ENCODE measurements at places on chromosomes 16 and 17.

- DNase-seq, result peak; percentile 4
These were observed 170.8 kb upstream of the FAM20A start for GRCh38 chr17:68771867-68772515.

GRCh38 chr16:22202261-22202637, 3.8 kb upstream of the EEF2K start:
- no peak for DNase-seq

DNA sequence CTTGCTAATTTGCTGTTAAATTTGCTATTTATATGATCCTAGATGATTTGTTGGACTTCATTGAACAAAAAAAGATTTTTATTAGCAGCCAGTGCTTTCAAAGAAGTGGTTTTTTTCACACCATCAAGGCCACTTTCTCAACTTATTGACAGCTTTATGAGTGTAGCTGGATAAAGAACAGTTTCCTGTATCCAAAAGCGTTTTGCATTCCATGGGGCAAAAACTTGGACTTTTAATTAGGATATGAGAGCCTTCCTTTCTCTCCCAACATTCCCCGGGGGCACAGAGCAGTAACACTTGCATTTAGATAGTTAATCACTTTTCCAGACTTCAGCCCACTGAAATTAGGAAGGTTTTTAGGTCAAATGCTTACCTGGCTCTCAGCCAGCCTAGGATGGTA, 177.1 kb upstream of the ELAC2 start:
- no peak for DNase-seq

DNA sequence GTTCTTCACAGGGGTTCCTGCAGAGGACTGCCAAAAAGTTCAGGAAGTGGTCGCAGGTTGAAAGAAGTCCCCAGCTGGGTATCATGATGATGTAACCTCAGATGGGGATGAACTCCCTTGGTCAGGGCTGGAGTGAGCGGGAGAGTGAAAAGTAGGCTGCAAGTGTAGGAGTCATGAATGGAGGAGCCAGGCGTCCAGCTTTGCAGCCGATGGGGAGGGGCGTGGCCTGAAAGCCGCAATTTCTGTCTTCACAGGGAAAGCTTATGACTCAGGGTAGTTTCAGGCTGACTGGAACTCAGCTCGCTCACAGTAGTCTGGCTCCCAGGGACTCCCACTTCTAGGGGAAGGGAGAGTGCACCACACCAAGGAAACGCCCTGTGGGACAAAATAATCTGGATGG, 70.0 kb upstream of the HS3ST3A1 start:
- DNase-seq, result no peak

- no peak for DNase-seq
These were observed 17.9 kb downstream of the GAA start for GRCh38 chr17:80119271-80119791.

GRCh38 chr16:55475919-55476318, 3.1 kb upstream of the MMP2 start:
- no peak for DNase-seq

GRCh38 chr16:66886321-66886720, 6.0 kb downstream of the PDP2 start:
- no peak for DNase-seq

- no peak for DNase-seq
These were observed 1.3 kb downstream of the KRT24 start for GRCh38 chr17:40702271-40702670.

DNA sequence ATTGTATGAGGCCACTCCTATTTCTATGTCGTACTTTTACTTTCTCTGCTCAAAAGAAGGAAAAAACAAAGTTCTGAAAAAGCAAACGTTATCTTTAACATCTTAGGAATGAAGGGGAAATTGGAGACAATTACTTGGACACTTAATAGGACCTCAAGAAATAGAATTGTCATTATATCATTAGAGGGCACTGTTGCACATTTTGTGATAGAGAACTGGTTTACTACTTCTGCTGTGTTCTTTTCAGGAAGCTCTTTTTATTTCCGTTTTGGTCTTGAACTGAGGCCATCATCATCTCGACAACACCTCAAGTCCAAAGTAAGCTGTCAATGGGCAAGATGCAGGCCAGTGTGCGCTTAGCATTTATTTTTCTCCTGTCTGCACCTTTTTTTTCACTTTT, 14.6 kb downstream of the COG4 start:
- DNase-seq, result no peak

DNA sequence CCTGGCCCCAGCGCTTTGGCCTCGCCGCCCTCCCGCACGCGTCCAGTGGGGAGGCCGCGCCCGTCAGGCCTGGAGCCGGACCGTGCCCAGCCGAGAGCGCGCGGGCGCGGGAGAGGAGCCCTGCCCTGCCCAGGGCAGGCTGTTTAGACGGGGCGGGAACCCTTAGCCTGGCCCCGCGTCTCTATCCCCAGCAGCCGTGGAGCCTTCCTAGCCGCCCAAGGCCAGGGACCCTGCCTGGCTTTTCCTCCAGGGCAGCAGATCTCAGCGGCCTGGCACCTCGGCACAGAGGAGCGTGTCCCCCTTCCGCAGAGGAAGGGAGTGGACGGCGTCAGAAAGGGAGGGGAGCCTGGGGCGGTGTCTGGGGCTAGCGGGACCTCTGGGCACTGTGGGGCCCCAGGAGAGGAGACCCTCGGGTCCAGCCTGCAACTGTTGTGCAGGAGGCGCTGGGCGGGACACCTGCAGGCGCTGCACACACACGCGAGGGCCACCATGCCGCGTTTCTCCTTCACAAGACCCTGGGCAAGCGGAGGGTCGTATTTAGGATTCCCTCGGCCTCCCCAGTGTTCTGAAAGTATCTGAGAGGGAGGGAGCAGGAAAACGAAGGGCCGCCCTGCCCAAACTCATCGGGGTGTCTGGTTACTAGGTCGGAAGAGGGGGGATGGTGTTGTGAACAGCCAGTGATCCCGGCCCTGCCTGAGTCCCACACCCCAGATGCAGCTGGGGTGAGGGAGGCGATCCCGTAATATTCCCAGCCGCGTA, 2.3 kb upstream of the NPTX1 start:
- no peak for DNase-seq

GRCh38 chr17:74049967-74050458, 153.5 kb upstream of the RPL38 start:
- no peak for DNase-seq

DNA sequence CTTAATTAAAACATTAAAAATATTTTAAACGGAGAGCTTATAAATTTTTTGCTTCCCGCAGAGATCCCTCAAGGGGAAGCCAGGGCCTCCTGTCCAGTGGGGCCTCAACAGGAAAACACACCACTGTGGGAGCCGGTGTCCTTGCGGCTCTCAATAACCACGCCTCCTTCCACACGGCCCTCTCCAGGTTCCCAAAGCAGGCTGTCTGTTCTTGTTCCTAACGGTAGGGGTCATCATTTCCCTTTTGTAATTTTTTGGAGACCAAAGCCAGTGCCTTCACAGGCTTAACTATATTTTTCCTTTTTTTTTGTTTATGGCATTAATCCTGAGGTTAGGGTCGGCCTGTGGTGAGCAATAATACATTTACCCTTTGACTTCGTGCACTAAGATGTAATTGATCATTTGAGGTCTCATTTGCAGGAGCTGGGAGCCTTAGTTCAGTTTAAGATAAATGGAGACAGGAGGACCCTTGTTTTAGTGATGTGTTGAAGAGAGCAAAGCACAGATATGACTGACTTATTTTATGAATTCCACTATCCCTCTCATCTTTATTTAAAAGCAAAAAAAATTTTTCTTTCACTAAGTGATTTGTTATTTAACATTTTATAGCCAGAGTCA, 77.5 kb upstream of the N4BP1 start:
- DNase-seq, result no peak

GRCh38 chr17:8096541-8096940, 9.0 kb upstream of the ALOX12B start:
- DNase-seq, result no peak

DNA sequence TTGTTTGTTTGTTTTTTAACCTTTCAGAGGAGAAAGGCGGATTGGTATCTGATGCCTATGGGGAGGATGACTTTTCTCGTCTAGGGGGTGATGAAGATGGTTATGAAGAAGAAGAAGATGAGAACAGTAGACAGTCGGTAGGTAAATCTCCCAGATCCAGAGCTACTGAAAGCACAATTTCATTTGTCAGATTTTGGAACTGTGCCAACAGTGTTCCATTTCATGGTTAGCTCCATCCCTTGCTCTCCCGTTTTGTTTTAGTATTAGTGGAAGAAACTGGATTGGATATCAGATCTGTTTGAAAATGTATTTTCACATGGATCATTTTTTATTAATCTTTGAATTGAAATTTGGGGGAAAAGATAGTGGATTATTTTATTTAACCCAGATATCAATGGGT, 1.4 kb downstream of the SAP30BP start:
- no peak for DNase-seq

- DNase-seq, result no peak
These were observed 8.6 kb upstream of the PECAM1 start for GRCh38 chr17:64399071-64399766.

DNA sequence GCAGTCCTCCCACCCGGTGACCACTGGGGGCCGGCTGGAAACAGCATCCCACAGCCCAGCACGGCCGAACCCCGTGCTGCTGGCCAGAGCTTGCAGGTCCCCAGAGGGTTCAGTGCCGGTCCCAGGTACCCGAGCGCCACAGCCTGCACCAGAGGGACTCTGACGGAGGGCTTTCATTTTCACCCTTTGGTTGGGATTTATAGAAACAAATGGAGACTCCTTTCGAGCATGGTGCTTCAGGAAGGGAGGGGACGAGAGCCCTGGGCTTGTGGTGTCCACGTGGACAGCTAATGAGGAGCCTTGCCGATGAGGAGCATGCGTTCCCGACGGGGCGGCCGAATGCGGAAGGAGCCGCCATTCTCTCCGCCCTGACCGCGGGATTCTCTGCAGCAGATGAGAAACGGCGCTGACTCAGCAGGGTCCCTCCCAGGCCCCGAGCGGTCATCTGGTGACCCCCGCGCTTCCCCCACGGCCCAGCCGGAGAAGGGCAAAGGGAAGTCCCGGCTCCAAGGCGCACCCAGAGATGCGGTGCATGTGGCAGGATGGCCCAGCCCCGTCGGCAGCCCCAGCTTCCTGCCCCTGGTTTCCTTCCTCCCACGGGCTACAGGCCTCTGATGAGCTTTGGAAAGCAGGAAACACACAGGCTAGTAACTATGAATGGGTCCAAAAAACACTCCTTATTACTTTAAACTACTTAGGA, 9.8 kb downstream of the SLC38A10 start:
- DNase-seq, result peak; percentile 7

GRCh38 chr17:61404913-61405685, 5.5 kb downstream of the TBX2 start:
- no peak for DNase-seq

- DNase-seq, result no peak
These were observed 82.8 kb downstream of the CNGB1 start for GRCh38 chr16:57888128-57888527.

GRCh38 chr17:21400816-21401593, 24.8 kb downstream of the KCNJ12 start:
- DNase-seq, result no peak

- DNase-seq, result no peak
These were observed 232.3 kb upstream of the CIBAR2 start for GRCh38 chr16:85344502-85345128.

DNA sequence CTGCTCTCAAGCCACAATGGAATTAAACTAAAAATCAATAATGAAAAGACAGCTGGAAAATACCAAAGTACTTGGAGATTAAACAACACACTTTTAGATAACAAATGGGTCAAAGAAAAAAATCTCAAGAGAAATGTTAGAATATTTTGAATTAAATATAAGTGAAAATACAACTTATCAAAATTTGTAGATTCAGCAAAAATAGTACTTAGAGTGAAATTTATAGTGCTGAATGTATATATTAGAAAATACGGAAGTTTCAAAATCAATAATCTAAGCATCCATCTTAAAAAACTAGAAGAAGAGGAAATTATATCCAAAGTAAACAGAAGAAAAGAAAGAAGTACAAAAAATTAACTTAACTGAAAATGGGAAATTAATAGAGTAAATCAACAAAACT, 179.2 kb upstream of the CDH11 start:
- DNase-seq, result no peak

GRCh38 chr17:79745641-79746105, 14.9 kb downstream of the ENPP7 start:
- DNase-seq, result no peak

DNA sequence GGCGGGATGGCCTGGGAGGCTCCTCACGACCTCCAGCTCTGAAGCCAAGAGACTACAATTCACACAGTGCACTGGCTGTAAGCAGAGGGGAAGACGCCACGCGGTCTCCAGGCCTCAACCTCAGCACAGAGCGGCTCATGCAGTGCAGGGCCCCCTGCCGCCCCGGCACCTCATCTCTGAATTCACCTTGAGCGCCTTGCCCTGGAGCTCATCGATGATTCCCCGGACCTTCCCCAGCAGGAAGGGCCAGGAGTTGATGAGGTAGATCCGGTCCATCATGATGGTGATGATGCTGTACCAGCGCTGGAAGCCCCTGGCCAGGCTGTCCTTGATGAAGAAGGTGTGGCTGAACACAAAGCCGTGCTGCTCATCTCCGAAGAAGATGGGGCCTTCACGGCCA, 13.2 kb downstream of the FLCN start:
- no peak for DNase-seq

DNA sequence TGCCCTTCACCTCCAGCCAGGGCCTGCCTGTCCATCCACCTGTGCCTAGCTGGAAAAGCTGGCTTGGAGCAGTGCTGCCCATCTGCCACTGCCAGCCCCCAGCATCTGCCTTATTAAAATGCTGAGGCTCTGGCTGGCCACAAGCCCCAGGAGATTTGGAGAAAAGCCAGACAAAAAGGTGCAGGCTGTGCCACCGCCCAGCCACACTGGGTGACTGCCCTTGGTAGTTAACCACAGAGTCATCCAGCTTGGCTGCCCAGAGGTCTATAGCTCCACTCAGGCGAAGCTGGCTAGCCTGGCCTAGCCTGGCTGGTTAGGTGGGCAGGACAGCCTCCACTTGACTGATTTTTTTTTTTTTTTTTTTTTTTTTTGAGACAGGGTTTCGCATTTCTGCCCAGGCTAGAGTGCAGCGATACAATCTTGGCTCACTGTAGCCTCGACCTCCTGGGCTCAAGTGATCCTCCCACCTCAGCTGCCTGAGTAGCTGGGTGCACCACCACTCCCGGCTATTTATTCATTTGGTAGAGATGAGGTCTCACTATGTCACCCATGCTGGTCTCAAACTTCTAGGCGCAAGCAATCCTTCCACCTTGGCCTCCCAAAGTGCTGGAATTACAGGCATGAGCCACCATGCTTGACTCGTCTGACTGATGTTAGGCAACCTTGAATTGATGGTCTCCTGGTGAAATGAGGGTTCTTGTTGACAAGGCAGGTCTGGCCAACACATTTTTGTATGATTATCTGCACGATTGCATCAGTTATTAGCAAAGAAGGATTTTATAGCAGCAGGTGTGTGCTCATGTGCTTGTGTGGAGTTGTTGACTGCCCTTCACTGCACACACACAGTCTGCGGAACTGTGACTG, 103.8 kb downstream of the RAB11FIP4 start:
- no peak for DNase-seq
